CD8-positive, alpha-beta T cell (primary cell): ENCODE measurements at places on chromosomes 12 and 14.

GRCh38 chr12:80977346-80977745 lies 39.6 kb upstream of the LIN7A start:
- DNase-seq: no peak

DNA sequence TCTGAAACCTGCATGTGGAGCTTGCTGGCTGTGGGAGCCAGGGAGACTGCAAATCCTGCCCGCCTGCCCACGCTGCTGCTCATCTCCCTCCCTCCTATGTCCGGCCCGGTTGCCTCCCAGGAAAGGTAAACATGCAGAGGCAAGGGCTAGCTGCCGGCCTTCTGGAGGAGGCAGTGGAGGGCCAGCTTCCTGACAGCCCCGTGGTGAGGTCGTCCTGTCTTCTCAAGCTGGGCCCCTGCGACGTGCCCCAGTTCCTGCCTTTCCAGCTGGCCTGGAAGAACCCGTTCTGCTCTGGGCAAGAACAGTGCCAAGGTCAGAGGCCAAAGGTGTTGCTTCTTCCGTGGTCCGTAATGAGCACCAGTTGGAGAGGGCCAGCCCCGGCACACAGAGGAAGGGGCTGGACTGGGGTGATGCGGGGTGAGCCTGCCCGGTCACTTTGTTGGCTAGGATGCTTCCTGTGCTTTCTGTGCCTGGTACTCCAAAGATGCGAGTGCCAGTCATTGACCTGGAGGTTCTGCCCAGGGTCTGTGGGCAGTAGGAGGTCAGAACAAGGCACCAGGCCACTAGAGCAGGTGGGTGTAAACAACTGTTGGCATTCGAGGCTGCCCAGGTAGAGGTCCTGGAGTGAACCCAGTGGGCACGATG lies 25.3 kb downstream of the TPCN1 start:
- no peak for DNase-seq

DNA sequence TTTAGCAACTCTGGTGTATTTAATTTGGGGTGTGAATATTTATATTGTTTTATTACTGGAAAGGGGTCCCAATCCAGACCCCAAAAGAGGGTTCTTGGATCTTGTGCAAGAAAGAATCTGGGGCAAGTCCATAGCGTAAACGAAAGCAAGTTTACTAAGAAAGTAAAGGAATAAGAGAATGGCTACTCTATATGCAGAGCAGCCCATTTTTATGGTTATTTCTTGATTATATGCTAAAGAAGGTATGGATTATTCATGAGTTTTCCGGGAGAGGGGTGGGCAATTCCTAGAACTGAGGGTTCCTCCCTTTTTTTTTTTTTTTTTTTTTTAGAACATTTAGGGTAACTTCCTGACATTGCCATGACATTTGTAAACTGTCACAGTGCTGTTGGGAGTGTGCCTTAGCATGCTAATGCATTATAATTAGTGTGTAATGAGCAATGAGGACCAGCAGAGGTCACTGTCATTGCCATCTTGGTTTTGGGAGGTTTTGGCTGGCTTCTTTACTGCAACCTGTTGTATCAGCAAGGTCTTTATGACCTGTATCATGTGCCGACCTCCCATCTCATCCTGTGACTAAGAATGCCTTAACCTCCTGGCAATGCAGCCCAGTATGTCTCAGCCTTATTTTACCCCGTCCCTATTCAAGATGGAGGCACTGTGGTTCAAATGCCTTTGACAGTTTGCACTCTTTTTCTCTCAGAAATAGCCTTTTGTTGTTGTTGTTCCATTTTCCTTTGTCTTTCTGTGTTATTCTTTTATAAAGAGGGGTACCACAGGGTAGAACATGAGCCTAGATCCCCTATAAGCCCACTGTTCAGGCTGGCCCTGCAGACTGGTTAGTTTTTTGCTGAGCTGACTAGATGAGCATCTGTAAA lies 75.5 kb upstream of the DCD start:
- DNase-seq: no peak

DNA sequence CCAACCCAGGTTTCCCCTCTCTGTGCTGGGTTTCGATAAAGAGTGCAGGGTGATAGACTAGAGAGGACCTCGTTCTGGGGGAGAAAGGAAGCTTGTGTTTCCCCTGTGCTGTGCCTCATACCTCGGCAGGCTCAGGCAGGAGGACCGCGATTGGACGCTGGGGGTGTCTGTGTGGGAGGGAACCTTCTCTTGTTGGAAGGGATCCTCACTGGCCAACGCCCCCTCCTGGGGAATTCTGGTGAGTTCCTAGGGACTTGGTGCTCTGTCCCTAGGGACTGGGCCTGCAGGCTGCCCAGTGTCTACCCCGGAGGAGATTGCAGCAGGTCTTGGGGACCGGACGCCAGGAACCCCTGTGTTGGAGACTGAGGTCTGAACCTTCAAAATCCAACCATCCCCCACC lies 157.4 kb upstream of the PRMT8 start:
- DNase-seq: no peak

- DNase-seq: no peak
These were observed 682 bp downstream of the BATF start for GRCh38 chr14:75522983-75523318.

- DNase-seq: no peak
These were observed 757.7 kb upstream of the TMEM132C start for GRCh38 chr12:127509066-127509778.

GRCh38 chr14:104939666-104940410 lies 15.2 kb downstream of the PLD4 start:
- no peak for DNase-seq

- peak; percentile 2 for DNase-seq
These were observed 138.8 kb upstream of the WSCD2 start for GRCh38 chr12:107990325-107990724.

GRCh38 chr14:71212093-71212492 lies 304.8 kb downstream of the PCNX1 start:
- DNase-seq: no peak

- no peak for DNase-seq
These were observed 15.7 kb upstream of the BCL2L14 start for GRCh38 chr12:12054993-12055392.

- DNase-seq: no peak
These were observed 901.6 kb downstream of the BCL11B start for GRCh38 chr14:98370352-98370751.

GRCh38 chr12:530308-530707 lies 70.6 kb downstream of the B4GALNT3 start:
- no peak for DNase-seq

- no peak for DNase-seq
These were observed 55.8 kb downstream of the RESF1 start for GRCh38 chr12:32015036-32015435.

DNA sequence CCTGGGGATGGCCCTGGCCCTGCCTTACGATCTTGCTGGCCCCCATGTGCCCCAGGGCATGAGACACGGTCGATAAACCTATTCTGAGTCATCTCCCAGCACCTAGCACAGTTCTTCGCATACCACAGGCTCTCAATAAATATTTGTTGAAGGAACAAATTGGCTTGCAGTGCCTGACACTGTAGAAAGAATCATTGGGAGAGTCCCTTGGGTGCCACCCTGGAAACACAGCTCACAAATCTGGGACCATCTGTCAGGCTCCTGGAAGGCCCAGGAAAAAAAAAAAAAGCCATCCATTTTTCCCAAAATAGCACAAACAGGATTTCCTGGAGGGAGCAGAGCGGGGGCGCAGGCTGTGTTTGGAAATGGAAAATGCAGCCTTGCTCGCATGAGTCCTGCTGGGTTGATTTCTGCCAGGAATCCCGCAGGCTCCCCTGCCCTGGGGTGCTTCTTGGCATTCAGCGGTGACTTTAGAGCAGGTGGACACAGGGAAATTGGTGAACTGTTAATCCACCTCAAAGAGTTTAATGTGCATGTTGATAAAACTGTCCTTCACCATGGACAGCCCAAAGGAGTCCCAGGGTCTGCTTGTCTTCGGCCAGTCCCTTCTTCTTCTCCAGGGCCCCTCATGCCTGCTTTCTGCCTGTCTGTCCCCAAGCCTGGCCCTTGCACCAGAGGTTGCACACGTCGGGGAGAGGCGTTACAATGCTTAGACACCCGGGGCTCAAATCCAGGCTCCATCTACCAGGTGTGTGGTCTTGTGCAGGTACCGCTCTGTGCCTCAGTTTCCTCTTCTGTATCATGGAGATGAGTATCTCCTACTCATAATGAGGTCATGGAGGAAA lies 106.1 kb upstream of the RFLNA start:
- DNase-seq: no peak

DNA sequence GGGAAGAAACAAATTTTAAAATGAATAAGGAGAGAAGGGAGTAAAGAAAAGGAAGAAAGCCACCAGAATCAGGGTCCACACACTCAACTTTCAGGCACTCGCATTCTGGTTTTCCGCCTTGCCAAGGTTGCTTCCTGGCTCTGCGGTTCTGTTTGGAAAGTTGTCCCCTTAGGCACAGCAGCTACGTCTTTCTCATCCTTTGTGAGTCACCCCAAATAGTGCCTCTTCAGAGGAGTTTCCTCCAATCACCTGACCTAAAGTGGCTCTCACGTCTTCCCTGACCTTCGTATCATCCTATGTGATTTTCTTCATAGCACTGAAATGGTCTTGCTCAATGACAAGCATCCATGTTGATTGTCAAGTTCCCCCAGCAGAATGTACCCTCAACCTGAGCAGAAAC lies 99.5 kb upstream of the TMCC3 start:
- no peak for DNase-seq

GRCh38 chr14:49516286-49516685 lies 69.9 kb downstream of the RPS29 start:
- no peak for DNase-seq

DNA sequence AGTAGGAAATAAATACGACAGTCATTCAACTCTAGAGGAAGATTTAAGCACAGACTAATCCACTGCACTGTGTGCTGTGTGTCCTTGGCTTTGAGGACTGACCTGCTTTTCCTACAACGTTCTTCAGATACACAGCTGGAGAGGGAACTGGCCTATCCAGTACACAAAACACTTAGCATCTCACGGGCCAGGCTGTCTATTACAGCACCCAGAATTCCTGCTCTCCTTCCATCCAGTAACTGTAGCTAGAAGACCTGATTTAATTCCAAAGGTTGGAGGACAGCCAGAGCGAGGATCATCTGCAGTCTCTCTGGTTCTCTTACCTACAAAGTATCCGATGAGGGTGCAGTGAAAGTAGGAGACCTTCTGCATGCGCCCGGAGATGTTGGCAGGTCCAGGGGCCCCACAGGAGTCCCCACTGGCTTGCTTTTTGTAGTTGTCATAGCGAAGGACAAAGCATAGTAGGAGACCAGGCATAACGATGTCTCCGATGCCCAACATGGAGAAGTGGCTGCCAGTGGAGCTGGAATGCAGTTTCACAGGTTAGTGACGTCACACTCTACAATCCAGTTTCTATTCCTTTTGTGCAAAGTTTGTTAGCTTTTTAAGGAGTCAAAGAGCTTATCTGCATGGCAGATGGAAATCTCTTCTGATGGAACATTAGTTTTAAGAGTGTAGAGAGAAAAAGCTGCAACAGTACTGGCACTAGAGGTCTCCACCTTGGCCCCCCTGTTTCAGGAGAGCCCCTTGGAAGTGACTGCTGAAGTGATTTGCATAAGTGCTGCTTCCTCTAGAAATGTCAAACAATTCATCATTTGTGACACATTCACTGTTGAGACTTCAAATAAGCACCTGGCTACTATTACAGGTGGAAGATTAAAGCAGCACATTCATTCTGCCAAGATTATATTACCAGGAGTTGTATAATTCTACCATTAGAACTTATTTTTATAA lies 41.7 kb downstream of the ACADS start:
- no peak for DNase-seq

DNA sequence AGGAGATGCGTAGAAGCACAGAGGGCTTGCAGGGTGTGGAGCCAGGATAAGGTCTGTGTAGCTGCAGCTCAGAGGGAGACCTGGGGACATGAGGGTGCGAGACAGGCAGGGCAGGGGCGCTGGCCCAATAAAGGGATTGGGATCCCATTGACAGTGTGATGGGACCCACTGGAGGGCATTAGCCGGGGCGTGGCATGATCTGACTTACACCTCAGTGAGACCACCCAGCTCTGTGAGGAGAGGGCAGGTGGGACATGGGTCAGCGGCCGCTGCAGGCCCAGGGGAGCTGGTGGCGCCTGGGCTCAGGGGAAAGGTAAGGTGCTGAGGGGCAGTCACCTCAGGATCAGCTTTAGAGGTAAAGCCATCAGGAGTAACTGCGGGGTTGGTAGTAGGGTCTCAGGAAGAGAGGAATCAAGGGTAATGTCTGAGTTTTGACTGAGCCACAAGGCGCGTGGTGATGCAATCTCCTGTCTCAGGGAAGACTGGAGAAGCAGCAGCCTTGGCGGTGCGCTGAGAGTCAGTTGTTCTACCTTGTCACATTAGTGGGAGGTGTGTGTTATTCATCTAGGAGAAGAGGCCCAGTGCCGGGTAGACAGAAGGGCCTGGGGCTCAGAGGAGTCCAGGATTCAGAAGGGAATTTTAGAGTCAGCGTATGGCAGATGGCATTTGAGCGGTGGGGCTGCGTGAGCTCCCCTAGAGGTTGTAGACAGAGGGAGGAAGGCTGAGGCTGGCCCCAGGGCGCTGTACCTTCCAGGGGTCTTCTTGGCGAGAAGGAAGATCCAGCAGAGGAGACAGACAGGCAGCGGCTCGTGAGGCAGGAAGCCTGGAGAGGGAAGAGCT lies 30.8 kb upstream of the BDKRB2 start:
- DNase-seq: no peak

DNA sequence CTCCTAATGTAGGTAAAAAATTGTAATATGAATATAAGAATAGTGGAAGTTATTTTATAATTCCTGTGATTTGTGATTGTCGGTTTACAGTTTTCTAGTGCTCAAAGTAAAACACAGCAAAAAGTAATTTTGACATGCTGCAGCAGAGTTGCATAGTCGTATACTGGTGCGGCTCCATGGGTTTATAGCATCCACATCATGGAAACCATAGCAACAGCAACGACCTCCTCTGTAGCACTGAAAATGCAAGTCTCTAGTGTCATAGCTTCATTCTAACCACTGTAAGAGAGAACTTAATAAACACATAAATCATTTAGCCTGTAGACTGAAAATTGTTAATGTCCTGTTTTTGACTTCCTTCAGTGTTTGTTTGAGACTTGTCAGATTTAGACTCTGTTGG lies 574.3 kb downstream of the KCNH5 start:
- DNase-seq: no peak

DNA sequence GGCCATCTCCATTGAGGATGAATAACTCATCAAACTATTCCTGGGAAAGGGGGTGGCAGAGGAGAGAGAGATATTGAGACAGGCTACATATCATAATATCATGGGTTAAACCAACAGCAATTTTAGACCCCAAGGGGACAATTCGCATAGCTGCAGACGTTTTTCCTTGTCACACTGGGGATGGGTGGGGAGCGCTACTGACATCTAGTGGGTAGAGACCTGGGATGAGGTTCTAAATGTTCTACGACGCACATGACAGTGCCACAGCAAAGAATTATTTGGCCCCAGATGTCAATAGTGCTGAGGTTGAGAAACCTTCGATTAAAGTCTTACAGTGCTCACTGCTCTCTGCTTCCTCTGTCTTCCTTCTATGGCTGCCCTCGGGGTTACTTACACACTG lies 425.6 kb downstream of the NRXN3 start:
- DNase-seq: no peak

GRCh38 chr14:56102941-56103340 lies 15.3 kb upstream of the PELI2 start:
- DNase-seq: no peak
